PC-3 (cell line): ENCODE measurements at places on chromosomes 4 and X. TPM values are rescaled to one million over a fixed set of nuclear protein-coding genes. Genes with fewer than 3 reads are reported as not detected.
A peak's percentile ranks its signal among the peaks of the same experiment; 100 is the strongest.

Gene ZGRF1
- total RNA-seq: 7.3 and 10.0 TPM in 2 replicates

DNA sequence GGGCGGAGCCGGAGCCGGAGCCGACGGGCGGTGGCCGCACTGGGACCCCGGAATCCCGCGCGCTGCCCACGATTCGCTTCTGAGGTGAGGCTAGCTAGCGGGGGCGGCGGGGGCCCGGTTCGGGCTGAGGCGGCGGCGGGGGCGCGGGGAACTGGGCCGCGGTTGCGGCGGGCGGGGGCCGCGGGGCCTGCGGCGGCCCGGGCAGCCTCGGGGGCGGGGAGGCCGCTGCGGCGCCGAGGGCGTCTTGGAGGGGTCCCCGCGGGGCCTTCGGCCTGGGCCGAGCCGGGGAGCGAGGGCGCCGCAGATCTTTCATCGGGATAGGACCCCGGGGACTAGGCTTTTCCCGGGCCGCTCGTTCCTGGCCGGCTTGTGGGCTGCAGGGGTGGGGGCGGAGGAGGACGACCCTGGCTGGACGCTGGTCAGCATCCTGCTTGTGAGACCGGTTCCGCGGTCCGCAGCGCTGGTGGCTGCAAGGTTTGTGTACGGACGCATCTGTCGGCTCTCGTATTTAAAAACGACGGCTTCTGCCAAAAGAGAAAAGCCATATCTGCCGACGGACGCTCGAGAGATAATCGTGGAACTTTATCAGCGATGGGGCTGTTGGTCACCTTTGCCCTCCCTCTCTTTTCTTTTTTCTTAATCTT, 419 bp downstream of the ADD1 start:
- DNase-seq: peak; percentile 6

GRCh38 chr4:125750828-125751466, 436.2 kb downstream of the FAT4 start:
- peak; percentile 62 for DNase-seq

Gene APOO
- total RNA-seq: 30.4 and 34.0 TPM in 2 replicates

GRCh38 chrX:22073928-22074327, 41.8 kb downstream of the PHEX start:
- DNase-seq: no peak

- DNase-seq: no peak
These were observed 98.5 kb upstream of the CTSO start for GRCh38 chr4:156052116-156052515.

- no peak for DNase-seq
These were observed 429 bp downstream of the NOCT start for GRCh38 chr4:139015948-139016471.

Gene SPIN2A
- 0.17 and 0.44 TPM in 2 replicates for total RNA-seq

GRCh38 chrX:104084534-104085277, 8.7 kb upstream of the TMSB15C start:
- DNase-seq: no peak

Gene PDGFRA
- total RNA-seq: 1.1 and 1.9 TPM in 2 replicates

DNA sequence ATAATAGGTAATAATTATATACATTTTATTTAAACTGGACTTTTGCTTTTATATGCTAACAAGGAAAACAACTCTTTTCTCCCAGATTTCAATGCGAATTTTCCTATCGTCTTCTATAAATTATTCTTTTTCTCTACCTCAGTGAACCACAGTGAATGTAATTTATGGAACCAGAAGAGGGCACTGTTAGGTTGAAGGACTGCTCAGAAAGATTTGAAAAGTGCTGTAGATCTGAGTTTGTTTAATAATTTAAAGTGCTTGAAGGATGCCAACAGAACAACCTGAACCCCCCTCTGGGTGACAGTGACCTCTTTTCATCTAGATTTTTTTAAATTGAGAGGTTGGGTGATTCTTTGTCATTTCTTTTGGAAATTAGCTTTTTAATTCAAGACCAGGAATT, 54.9 kb downstream of the PHOX2B start:
- DNase-seq: peak; percentile 54

- peak; percentile 89 for DNase-seq
These were observed 489.5 kb downstream of the STIM2 start for GRCh38 chr4:27350161-27350560.

Gene SLC34A2
- not detected in 2 replicates for total RNA-seq

Gene SMIM43
- total RNA-seq: not detected in 2 replicates

- peak; percentile 50 for DNase-seq
These were observed 474.0 kb upstream of the NDST3 start for GRCh38 chr4:117560329-117560728.

Gene WDFY3
- total RNA-seq: 23.1 and 38.2 TPM in 2 replicates

DNA sequence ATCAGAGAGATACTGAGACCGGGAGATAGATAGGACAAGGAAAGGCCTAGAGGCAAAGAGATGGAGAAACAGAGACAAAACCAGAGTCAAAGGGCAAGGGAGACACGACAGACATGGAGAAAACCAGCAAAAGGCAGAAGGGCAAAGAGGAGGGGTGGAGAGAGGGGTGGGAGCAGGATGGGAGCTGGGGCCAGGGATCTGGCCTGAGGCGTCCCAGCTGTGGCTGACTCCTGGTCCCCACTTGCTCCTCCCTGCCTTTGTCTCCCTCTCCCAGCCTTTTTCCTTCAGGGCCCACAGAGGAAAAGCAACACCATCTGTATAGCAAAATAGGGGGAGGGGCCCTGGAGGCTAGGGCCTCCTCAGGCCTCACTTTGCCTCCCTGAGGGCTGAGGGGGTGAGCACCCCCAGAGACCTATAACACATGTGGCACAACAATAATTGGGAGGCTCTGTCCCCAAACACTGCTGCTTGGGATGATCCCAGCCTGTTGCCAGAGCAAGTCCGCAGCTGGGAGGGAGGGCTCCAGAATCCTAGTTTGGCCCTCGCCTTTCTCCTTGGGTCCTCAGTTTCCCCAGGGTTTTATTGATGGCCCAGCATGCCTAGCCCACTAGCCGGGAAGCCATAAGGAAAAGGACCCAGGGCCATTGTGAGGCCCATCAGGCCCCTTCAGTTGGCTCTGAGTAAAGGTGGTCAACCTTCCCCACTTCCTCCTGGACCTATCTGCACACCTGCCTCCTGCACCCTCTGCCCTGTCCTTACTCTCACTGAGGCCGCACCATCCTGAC, 96.8 kb downstream of the PJA1 start:
- no peak for DNase-seq

- DNase-seq: peak; percentile 65
These were observed 2.9 kb downstream of the ARHGAP4 start for GRCh38 chrX:153922932-153923857.

- peak; percentile 66 for DNase-seq
These were observed 8.7 kb upstream of the TIMP1 start for GRCh38 chrX:47573341-47574075.

GRCh38 chrX:104172788-104173187, 6.5 kb downstream of the FAM199X start:
- DNase-seq: no peak

Gene ERCC6L
- 13.0 and 14.6 TPM in 2 replicates for total RNA-seq

Gene SMPX
- total RNA-seq: not detected in 2 replicates

DNA sequence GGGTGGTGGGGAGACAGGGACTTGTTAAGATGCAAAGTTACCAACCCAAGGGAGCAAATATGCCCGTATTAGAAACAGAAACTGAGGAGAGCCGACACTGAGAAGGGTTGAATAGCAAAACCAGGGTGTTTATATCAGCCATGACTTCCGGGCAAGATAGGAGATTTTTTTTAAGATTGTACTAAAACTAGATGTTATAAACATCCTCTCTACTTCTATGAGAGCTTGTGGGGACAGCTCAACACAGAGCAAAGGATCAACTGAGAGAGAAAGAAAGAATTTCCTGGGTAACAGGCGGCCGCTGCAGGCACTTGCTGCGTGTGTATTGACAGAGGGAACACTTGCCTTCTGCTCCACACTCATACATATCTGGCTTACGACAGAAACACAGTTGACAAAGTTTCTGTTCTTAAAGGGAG, 49.1 kb upstream of the FBXW7 start:
- DNase-seq: no peak

- no peak for DNase-seq
These were observed 153.9 kb downstream of the CEP135 start for GRCh38 chr4:56102601-56103000.

Gene FANCB
- 7.9 and 11.6 TPM in 2 replicates for total RNA-seq

- no peak for DNase-seq
These were observed 32.0 kb upstream of the RPS3A start for GRCh38 chr4:151067316-151067970.

DNA sequence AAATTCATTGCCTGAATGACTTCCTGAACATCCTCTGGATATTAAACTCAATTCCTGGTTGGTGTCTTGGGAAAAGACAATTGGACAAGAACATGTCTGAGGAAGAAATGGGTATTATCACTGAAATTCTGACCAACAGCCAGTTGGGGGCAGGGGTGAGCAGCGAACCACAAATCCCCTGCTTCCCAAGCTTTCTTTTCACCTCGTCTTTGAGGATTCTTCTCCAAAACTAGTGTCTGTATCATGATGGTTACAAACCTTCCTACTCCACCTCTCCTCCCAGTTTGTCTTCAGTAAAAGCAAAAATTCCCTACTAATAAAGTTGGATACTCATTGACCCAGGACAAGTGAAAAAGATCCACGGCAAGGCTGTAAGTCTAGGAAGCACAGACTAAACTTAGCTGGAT, 48.3 kb upstream of the WDR1 start:
- peak; percentile 43 for DNase-seq

Gene PRDM8
- 8.9 and 9.4 TPM in 2 replicates for total RNA-seq

- DNase-seq: peak; percentile 64
These were observed 18.7 kb downstream of the TMEM150C start for GRCh38 chr4:82543131-82543530.

Gene VCX3B
- 0.26 TPM in 1 of 2 replicates, not detected in the other for total RNA-seq

DNA sequence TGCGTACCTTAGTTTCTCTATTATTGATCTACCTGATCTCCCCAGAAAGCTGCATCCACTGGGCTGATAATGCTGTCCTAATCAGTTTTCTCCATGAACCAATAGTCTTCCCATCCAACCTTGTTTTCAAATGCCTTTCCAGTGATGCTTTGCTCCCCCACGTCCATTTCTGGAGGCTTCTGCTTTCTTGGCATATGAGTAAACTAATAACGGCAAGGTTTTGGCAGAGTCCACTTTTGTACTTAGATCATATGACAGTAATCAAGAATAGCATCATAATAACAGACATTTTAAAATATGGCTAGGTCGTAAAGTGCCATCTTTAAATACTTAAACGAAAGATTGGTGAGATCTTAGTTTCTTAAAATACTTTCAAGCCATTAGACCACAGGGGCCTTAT, 38.4 kb upstream of the FAM9B start:
- DNase-seq: no peak

Gene CTAG2
- total RNA-seq: not detected in 2 replicates

DNA sequence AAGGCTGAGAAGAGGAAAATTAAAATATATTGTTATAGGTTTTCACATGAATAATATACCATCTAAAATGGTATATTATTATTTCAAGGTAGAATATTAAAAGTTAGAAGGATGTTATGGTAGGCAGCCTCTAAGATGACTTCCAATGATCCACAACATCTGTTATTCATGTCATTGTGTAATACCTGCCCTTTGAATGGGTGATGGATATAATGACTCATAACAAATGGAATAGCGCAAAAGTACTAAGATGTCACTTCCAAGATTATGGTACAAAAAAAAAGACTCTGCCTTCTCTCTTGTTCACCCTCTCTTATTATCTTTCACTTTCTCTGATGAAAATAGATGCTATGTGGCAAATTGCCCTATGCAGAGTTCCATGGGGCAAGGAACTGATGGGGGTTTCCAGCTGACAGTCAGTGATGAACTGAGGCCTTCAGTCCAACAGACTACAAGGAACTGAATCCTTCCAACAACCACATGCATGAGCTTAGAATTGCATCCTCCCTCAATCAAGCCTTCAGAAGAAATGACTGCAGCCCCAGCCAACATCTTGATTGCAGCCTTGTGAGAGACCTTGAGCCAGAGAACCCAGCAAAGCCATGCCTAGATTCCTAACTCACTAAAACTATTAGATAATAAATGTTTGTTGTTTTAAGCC, 57.7 kb downstream of the HS6ST2 start:
- no peak for DNase-seq

Gene CSAG1
- not detected in 2 replicates for total RNA-seq

GRCh38 chr4:40238700-40239548, 42.1 kb downstream of the RHOH start:
- DNase-seq: no peak

Gene SASH3
- not detected in 2 replicates for total RNA-seq

- no peak for DNase-seq
These were observed 8.1 kb upstream of the ADGRG4 start for GRCh38 chrX:136292656-136293055.

- no peak for DNase-seq
These were observed 15.0 kb upstream of the CD99L2 start for GRCh38 chrX:150913511-150913910.

DNA sequence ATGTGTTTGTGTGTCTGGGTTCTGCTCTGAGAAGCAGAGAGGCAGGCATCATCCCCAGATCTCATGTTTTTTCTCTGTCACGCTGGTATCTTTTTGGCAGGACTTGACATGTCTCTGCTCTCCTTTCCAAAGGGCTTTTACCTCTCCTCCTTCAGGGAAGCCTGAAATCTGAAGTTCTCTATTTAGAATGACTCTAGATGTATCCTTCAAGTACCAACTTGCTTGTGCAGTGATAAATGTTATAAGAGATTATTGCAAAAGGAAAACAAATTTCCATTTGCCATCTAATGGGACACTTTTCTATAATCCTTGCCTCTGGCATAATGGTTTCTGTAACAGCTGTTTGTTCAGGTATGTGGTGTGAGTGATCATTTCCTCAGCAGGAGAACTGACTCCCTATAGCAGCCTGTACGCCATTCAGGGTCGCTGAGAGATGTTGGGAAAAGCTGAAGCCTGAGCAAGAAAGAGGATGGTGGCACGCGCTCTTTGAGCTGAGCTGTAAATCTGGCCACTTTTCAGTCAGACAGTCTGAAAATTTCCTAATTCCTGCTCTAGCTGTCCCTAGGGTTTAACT, 72.5 kb downstream of the CNGA2 start:
- no peak for DNase-seq

- DNase-seq: no peak
These were observed 351.3 kb downstream of the NAP1L3 start for GRCh38 chrX:93322110-93322509.

DNA sequence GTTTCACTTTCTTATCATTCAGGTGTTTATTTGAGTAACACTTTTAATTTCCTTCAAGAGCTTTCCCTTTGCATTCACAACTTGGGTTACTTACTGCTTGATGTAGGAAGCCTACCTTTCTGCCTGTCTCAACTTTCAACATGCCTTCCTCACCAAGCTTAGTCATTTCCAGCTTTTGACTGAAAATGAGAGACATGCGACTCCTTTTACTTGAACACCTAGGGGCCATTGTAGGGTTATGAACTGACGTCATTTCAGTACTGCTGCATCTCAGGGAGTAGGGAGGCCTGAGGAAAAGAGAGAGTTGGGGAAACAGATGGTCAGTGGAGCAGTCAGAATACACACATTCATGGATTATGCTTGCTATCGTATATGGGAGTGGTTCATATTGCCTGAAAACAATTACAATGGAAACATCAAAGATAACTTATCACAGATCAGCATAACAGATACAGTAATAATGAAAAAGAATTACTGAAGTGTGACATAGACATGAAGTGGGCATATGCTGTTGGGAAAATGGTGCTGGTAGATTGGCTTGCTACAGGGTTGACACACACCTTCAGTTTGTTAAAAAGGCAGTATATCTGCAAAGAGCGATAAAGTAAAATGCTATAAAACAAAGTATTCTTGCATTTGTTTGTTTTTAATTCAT, 25.7 kb downstream of the USP53 start:
- DNase-seq: no peak
